ENCODE measurements at places on chromosomes 12 and 14.

GRCh38 chr14:75602503-75602902 is 24.1 kb downstream of the FLVCR2 start:
- DNase-seq, result no peak

DNA sequence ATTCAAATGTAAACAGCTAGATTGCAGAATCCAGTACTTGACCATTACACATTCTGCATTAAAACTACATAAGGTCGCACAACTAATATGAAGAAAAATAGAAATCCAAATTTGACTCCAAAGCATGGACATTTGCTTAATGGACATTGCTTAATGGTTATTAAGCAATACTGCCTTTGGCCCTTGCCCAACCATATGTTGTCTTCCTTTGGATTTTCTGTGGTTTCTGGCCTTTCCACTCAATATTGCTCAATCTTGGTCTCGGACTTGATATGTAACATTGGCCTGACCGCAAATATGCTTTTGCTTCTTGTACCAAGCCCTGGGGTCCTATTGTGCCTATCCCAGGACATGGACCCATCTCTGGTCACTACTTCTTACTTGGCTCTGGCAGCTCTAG is 67.2 kb downstream of the PTPRR start:
- DNase-seq, result no peak

GRCh38 chr12:123621619-123622530 is 11.6 kb downstream of the EIF2B1 start:
- DNase-seq, result no peak

DNA sequence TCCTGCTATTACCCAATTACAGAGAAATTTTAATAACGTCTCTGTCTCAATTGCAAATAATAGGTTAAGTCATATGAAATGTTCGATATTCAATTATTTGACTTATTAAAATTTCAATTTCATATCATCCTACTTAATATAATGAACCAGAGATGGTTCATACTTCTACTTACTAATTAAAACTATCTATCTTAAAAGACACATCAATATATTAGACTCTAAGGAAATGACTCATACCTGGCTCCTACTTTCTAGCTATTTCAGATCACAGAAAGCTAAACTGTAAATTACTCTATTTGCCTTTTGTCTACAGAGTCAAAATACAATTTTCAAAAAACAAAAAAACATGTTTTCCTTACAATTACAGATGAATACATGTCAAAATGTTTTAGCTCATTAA is 99.6 kb downstream of the CAPZA3 start:
- no peak for DNase-seq

DNA sequence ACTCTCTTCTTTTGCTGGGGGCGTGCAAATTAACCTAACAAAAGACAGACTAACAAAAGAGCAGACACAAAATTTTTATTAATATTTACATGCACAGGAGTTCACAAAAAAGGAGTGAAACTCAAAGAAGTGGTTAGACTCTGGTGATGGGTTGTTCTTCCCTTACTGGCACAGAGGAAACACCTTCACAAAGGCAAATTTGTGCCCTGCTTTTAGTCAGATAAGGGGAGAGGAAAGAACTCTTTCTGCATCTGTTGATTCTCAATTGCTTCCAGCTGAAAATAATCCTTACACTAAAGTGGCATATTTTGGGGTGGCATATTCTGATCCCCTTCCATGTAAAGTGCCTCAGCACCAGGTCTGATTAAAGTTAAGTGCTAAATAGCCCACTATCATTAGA is 190.2 kb upstream of the AMIGO2 start:
- no peak for DNase-seq

- no peak for DNase-seq
These were observed 13.9 kb downstream of the NKX2-1 start for GRCh38 chr14:36505892-36506731.

- DNase-seq, result no peak
These were observed 20.2 kb downstream of the CD163 start for GRCh38 chr12:7483343-7483742.

- DNase-seq, result no peak
These were observed 4.4 kb upstream of the C1RL start for GRCh38 chr12:7113389-7113871.

- no peak for DNase-seq
These were observed 230.5 kb upstream of the EGLN3 start for GRCh38 chr14:34181338-34181737.

DNA sequence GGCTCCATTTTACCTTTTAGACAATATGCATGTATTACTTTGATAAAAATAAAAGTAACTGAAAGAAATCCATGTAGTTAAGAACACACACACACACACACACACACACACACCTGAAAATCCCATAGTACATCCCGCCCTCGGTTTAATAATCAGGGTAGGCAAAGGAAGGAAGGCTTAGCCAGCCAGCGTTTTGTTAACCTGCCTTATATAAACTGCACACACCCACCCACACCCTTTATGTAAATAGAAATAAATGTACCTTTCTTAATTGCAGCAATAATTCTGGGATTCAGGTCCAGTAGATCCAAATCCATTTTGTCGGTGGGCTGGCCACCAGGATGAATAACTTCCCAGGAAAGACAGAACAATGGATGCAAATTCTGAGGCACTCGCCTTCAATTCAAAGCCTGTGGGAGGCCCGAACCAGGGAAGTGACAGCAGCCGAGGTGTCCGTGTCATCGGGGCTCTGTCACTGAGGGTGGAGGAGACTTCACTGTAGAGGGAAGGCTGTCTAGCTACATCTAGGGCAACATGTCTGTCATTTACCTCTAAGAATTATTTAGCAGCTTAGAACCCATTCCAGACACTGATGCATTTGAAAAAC is 4.4 kb downstream of the XRCC3 start:
- DNase-seq, result no peak

DNA sequence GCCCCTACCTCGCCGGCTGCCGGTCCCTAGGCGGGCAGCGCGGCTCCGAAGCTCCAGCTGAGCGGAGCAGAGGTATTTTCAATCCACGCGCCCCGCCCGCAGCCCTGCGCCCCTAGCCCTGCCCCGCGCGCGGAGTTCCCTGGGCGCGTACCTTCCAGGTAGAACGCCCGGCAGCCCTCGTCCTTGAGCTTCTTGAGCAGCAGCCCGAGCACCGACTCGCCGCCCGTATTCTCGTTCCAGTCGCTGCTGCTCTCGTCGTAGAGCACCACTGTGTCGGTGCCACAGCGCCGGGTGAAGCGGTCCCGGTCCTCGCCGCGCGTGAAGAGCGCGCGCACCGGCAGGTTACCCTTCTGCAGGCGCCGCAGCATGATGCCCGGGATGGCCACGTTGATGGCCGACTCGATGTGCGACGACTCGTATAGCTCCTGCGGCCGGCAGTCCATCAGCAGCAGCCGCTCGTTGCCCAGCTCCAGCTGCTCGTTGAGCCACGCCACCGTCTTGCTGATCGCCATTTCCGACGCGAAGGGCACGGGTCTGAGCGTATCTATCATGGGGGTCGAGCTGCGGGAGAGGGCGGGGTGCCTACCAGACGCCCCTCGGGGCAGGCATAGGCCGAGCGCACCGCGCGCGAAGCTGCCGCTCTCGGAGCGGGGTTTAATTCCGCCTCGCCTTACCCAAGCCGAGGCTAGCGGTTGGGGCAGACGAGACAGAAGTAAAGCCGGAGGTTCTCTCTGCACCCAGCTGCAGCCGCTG is 636 bp downstream of the DUSP6 start:
- no peak for DNase-seq

GRCh38 chr14:104780513-104781030 is 15.0 kb downstream of the AKT1 start:
- DNase-seq, result no peak

- no peak for DNase-seq
These were observed 128.8 kb downstream of the NDUFA12 start for GRCh38 chr12:94874518-94875302.

GRCh38 chr12:104219908-104220404 is 4.4 kb downstream of the TXNRD1 start:
- DNase-seq, result no peak

DNA sequence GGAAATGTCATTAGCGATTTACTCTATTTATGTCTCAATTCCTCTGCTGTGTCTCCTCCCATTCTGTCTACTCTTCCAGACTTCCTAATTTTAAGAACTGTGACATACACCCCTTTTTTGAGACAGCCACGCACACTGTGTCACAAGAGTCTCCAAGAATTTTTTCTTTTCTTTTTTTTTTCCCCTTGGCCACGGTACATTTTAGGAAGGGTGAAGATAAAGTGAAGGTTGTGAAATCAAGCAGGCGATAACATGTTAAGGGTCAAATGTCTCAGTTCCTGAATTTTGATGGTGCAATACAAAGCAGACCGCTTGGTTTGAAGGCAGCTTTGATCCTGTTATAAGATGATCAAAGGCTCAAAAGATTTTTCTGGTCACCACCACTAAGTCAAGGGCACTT is 4.3 kb downstream of the OLR1 start:
- no peak for DNase-seq

GRCh38 chr14:74915826-74916225 is 7.2 kb downstream of the RPS6KL1 start:
- no peak for DNase-seq

All from hypothalamus (tissue), 51 donors.